Fibroblast of skin of scalp (primary cell): ENCODE measurements at places on chromosomes 6 and 20.

GRCh38 chr6:158756977-158757752 lies 62.0 kb downstream of the EZR start:
- DNase-seq = no peak

GRCh38 chr6:10406556-10406955 lies 8.3 kb downstream of the TFAP2A start:
- no peak for DNase-seq

- no peak for DNase-seq
Observed at GRCh38 chr6:95723638-95724037, 146.3 kb downstream of the MANEA start.

- DNase-seq = no peak
Observed at GRCh38 chr6:53703047-53703446, 37.5 kb upstream of the KLHL31 start.

- DNase-seq = no peak
Observed at GRCh38 chr6:165652766-165653165, 10.3 kb downstream of the PDE10A start.

DNA sequence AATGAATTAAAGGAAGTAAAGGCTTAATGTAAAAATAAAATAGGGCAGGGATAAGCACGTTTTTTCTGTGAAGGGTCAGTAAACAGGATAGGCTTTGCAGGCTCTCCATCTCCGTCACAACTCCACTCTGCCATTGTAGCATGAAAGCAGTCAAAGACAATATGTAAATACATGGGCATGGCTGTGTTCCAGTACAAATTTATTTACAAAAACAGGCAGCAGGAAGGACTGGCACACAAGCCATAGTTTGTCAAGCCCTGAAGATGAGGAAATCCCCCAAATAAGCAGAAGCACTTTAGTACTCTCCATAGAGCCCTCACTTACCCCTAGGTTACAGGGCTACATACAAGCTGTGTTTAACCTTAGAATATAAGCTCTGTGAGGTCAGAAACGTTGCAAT lies 8.9 kb upstream of the FBXO9 start:
- DNase-seq = no peak

DNA sequence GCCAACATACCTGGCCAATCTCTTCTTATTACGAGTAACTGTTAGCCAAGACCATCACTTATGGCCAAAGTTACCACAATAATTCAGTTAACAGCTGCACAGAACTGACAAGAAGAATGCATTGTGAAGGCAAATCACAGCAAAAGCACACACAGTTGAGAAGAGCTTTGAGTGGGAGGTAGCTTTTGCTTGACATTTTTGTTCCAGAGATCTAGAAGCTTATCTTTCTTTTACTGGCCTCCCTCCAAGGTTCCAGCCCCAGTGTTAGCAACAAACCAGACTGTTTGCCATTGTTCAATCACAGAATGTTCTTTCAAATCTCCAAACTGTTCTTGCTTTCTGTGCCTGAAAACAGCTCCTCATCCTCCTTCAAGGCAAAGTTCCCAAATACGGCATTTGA lies 35.9 kb upstream of the IRAK1BP1 start:
- no peak for DNase-seq

GRCh38 chr6:150710236-150710635 lies 110.6 kb downstream of the PLEKHG1 start:
- DNase-seq = no peak

GRCh38 chr6:17004269-17004668 lies 97.6 kb upstream of the STMND1 start:
- no peak for DNase-seq

DNA sequence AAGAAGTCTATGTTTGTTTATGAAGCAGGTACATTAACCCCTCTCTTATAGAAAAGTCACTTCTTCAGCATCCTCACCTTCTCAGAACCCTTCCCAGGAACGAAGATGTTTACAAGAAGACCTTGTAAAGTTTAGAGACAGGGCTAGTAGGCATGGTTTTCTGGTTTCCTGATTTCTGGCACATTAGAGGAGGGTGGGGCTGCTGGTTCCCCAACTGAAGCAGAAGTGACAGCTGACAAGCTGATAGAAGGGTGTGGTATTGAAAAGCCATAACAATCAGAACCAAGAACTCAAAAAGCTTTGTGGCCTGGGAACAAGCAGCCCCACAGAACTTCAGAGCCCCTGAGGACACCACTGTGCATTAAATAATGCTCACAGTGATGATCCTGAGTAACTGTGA lies 91.2 kb downstream of the RTN4IP1 start:
- DNase-seq = no peak

- no peak for DNase-seq
Observed at GRCh38 chr6:28734443-28734959, 189.3 kb downstream of the TRIM27 start.

DNA sequence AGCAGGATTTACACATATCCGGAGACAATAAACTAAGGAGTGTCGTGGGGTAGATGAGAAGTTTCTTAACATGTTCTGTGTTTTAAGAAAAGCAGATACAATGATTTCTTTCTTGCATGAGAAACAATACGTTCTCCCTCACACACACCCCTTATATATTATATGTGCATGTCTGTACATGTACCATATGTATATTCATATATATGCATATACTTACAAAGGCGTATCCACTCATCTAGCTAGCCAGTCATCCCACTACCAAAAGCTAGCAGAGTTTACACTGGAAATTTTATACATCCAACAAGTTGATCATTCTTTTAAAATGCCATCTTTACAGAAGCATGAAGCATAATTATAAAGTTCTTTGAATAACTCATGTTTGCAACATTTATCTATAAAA lies 14.9 kb downstream of the ARG1 start:
- no peak for DNase-seq

DNA sequence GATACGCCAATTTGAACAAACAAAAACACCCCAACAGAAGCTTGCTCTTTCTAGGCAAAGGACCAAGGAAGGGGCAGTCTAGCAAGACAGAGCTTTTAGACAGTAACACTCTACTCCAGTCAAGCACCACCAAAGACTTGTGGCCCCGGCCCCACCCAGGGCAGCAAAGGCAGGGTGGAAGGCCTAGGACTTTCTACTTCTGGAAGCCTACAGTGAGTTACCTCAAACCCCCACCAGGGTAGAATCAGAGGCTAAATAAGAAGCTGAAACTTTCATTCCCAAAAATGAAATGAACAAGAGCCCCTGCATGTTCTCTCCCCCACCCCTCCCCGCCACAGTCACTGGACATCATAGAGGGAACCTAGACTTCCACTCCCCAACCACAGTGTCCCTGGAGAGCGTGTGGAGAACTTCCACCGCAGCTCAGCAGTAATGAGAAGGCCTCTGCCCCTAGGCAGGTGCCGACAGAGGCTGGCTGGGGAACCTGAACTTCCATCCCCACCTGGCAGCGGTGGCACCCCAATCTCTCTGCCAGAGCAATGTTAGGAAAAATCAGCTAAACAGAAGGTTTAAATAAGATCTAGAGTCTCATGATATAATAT lies 40.0 kb downstream of the KATNA1 start:
- DNase-seq = no peak

GRCh38 chr20:13028673-13029072 lies 19.9 kb downstream of the SPTLC3 start:
- no peak for DNase-seq

GRCh38 chr6:111173946-111174345 lies 86.6 kb downstream of the SLC16A10 start:
- no peak for DNase-seq

- peak; percentile 5 for DNase-seq
Observed at GRCh38 chr6:141700819-141701218, 431.9 kb upstream of the GJE1 start.

DNA sequence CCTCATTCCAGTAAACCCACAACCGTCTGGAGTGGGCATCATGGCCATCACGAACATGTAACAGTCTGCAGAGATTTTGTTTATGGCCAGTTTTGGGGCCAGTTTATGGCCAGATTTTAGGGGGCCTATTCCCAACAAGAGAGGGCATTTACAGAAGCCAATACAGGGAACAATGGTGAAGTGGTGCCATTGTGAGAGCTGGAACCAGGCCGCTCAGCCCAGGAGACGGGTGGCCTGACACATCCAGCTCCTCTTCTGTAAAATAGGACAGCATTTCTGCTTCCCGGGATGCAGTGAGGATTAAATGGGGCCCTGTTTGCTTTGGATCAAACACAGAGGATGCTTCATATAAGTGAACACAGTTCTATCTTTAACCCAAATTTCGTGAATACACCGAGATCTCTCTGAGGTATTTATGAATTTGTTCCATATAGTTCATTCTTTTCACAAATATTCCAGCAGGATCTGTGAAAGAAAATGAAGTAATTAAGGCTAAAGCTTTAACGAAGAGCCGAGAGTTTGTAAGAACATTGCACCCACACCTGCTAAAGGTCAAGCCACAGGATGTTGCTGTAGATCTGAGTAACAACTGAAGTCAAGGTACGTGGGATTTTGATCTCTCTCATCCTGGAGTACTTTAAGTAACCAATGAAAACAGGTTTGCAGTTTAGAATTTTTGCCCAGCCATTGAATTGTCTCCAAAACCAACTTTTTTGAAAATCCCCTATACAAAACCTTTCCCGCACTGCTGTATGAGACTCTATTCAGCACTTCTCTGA lies 14.5 kb upstream of the SIRPG start:
- DNase-seq = no peak

DNA sequence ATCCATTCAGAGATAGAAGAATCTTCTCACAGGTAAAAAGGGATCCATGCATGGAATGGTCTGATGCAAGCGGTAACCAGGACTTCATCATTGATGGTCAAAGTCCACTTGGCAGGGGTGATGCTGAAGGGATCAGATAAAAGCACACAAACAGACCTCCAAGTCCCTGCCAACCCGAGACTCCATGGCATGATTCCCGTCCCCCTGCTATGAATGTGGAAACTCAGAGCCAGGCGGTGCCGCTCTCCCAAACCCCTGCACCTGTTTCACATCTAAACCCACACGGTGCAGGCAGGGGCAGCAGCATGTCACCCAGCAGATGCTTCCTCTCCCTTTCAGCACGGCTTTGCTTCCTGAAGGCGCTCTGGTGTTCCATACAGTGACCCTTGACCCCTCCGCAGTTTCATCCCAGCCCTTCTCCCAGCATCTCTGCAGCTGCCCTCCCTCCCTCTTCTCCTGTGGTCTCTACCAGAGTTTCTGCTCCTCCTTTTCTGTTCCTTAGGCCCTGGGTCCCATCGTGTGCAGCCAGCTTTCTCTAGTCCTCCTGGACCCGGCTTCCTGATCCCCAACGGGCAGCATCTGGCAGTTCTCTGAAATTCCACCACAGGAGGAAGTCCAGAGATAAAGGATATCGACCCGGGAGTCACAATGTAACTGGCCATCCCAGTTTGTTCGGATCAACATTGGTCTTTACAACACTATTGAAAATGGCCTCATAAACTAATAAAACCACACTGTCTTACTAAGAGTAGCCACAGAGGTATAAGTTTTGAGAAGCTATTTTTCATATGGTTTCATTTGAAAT lies 235.0 kb downstream of the TTLL2 start:
- DNase-seq = no peak

DNA sequence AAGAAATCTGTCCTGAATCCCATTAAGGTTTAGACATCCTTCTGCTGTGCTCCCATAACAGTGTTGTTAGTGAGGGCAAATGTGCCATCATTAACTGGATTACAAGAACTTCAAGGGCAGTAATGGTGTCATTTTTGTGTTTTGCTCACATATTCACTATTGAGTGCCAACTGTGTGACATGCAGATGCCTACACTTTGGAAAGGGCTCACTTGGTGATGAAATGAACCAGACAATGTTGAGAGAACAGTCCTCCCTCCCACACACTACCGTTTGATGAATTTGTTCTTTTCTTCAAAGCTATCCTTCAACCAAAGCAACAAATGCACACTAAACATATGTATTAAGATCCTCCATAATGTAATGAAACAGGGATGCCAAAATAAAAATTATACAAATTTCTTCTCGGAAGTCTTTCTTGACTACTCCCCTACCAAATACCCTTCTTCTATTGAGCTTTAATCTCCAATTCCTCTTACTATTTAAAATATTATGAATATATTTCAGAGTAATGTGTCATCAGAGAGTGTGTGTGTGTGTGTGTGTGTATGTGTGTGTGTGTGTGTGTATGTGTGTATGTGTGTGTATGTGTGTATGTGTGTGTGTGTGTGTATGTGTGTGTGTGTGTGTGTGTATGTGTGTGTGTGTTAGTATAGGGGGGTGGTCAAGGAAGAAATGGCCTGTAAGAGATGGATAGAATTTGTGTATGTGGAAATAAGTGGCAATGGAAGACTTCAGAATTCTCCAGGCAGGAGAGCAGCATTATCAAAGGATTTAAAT lies 92.3 kb upstream of the ENPP5 start:
- DNase-seq = no peak

- no peak for DNase-seq
Observed at GRCh38 chr20:44336086-44336485, 757 bp upstream of the R3HDML start.

- peak; percentile 70 for DNase-seq
Observed at GRCh38 chr6:153167061-153167891, 36.2 kb upstream of the RGS17 start.

- DNase-seq = no peak
Observed at GRCh38 chr6:36526066-36526465, 21.2 kb downstream of the STK38 start.

DNA sequence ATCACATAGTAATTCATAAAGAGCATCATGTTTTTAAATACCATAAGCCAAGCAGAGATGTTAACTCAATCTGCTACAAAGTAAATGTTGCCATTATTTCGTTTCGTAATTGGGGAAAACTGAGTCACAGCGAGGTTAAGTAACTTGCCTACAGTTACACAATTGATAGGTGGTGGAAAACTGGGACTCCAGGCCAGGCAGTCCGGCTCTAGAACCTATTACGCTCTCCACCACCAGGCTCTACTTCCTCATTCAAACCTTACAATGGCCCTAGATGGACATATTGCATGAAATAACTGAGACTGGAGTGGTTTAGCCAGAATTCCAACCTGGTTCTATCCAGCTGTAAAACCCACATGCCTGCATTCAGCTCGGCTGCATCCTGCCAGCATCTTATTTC lies 58.2 kb downstream of the LINC00237 start:
- no peak for DNase-seq
